ENCODE measurements at places on chromosomes 4 and X.

DNA sequence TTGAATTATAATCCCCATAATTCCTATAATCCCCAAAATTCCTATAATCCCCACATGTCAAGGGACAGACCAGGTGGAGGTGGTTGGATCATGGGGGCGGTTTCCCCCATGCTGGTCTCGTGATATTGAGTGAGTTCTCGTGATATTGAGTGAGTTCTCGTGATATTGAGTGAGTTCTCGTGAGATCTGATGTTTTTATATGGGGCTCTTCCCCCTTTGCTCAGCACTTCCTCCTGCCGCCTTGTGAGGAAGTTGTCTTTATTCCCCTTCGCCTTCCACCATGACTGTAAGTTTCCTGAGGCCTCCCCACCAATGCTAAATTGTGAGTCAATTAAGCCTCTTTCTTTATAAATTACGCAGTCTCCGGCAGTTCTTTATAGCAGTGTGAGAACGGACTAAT lies 36.6 kb upstream of the GPR78 start:
- no peak for DNase-seq

DNA sequence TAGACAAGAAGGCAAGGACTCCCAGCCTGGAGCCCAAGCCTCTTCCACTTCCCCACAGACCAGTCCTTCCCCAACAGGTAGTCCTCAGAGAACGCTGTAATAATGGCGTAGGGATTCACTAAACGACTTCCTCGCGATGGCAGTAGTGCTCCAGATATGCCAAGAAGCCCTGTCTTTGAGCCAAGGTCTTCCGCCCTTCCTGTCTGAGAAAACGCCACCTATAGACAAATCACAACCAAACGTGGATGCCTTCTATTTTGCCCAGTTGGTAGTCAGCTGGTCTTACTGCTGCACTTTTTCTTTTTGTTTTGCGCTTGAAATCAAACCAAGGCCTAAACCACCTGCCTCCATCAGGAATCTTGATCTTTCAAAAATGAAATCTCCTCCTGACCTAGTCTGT lies 203.3 kb downstream of the OR13H1 start:
- no peak for DNase-seq

- no peak for DNase-seq
Measured at GRCh38 chrX:83512111-83512510, 4.0 kb downstream of the POU3F4 start.

DNA sequence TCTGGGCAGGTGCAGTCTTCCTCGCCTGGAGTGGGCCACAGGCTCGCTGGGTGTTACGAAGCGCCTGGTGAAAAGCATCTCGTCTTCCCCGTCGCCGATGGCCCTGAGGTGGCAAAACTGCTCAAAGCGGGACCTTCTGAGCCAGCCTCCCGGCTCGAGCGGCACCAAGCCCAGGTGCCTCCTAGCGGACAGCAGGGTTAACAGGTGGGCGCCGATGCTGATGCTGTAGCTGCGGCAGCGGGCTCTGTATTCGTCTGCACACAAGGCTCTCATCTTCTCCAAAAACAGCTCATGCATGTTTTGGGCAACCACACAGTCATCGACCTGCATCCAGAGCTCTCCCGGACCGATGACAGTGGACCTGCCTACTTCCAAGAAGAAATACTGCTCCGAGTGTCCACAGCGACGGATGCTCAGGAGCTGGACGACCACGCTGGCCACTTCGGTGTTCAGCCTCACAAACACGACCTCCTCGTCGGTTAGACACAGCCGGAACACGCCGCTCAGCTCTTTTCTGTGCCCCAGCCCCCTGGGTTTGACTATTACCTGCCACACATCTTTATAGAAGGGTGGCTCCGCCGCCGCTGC lies 1.2 kb downstream of the IRS4 start:
- no peak for DNase-seq

- DNase-seq, result no peak
Measured at GRCh38 chr4:110854021-110854678, 231.3 kb upstream of the PITX2 start.

GRCh38 chrX:331151-331824 lies 12.7 kb upstream of the GTPBP6 start:
- DNase-seq, result no peak

DNA sequence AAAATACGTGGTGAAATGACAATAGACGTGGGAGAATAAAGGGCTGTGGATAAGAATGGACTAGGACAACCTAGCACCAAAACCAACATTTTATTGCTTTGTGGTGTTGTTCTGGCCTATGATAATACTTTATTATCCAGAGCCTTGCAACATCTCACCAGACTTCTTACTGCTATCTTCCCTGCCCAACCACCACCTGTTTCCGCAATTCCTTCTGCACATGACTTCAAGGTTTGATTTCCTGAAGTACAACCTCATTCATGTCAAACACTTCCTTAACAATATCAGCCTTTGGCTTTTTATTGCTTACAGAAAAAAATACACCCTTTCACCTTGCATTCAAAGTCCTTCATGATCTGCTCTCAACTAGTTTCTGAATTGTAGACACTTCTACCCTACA lies 84.8 kb downstream of the RTL3 start:
- no peak for DNase-seq

DNA sequence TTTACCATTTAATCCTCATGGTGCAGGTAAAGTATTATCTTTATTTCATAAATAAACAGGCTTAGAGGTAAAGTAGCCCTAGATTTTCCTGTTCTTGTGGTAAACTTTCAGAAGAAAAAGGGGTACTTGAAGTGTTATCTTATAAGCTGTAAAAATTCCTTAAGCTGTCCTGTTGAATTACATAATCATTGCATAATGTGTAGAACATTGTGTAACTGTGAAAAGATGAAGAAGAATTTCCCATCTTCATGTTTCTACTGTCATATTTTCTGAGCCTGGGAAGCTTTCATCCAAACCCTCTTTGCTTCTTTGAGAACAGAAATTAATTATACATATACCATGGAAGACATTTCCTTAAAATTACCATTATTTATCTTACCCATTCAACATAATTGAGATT lies 90.5 kb downstream of the ELOVL6 start:
- DNase-seq, result no peak

GRCh38 chr4:84498935-84499623 lies at the start of gene NKX6-1:
TSS of gene NKX6-1 (minus strand) at chr4:84499292. CDS start at chr4:84498228, 1,064 bp downstream.
- no peak for DNase-seq

DNA sequence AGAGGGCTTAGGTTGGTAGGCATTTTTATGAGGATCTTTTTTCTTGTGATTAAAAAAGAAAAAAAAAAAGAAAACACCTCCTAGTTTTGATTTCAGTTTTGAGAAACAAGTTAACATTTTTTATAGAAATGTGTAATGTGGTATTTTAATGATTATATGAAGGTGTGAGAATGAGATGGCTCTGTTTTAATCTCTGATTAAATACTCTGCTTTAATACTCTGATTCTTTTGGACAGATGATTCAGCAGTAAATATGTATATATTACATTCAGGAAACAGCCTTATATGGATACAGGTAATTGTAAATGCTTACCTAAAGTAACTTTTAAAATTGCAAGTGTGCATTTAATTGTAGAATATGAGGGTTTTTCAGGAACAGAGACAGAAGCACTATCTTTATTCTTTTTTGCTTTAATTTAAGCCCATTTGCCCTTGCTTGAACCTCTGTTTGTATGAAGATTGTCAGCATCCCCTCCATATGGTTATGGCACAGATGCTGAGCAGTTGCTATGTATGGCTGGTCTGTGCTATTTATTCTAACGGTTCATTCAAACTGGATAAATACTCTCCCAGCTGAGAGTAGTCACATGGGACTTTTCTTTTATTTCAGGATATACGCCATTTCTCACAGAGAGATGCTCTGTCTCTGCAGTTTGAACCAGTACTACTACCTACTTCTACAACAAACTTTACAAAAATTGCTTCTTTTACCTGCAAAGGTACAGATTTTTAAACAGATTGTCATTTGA lies 101.0 kb upstream of the TLR2 start:
- DNase-seq, result no peak

DNA sequence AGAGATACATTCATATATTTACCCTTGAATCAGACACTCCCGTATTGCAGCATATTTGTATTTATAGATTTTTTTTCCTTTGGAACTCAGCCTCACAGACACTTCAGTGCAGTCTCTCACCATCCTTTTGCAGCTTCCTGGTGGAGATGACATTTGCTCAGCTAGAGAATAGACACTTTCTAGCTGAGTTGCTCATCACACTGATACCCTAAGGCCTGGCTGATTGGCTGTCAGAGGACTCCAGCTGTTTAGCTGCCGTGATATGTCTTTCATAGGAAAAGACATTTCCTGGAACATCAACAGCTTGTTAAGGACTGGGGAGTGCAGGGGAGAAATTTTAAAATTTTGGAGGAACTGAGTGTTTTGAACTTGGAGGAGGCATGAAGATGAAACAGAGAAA lies 429.6 kb downstream of the SMARCA1 start:
- DNase-seq, result no peak

DNA sequence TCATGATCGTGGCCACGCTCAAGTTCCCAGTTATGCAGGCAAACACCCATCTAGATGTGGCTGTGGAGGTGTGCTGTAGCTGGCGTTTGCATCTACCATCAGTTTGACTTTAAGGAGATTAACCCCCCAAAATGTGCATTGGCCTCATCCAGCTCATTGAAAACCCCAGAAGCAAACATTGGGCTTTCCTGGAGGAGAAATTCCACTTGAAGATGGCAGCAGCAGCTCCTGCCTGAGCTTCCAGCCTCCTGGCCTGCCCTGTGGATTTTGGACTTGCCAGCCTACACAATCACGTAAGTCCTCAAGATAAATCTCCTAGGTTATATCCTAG lies 30.2 kb upstream of the SLC25A6 start:
- no peak for DNase-seq

DNA sequence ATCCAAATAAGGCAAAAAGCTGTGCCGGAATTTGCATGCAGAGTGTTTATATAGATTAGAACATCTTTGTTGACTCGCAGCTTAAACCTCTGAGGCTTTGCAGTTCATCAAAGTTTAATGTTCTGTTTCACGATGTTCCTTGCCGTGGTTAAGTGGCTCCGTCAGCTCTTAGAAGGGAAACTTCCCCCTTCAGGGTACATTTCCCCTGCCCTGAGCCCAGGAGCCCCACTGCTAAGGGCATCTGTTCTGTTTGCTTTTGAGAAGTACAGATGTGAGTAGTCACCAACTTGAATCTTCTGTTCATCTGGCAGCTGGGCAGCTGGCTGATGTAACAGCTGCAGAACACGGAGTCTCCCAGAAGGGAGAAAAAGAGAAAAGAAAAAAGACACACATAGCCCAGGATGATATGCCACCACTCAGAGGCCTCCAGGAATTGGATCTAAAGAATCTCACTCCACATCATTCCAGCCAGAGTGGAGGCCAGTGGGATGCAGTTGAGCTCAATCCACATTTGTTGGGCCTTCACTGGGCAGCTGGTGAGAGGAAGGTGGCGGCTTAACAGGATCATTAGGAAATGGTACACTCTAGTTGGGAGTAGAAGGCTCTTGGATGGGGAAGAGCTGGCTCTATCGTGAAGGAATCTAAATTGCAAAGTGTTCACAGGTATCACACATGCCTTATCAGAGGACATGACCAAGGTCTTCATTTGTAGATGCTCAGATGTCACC lies 178.7 kb upstream of the RBPJ start:
- peak; percentile 14 for DNase-seq

GRCh38 chr4:41438931-41439297 lies 99.0 kb upstream of the LIMCH1 start:
- DNase-seq, result no peak

- DNase-seq, result no peak
Measured at GRCh38 chrX:29225670-29226069, 638.4 kb downstream of the IL1RAPL1 start.

DNA sequence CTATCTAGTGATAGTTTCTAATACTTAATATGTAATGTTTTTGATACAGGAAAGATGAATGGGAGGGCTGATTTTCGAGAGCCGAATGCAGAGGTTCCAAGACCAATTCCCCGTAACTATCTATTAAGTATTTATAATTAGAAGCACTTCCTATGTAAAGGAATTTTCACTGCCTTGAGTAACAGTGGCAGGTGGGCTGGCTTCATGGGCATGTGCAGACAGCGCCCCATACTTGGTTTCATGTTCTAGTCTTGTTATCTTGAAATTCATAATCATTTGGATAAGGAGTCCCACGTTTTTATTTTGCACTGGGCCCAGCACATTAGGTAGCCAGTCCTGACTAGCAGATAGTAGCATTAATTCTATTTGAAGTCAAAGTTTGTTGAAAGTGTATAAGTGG lies 1.7 kb downstream of the OCIAD1 start:
- no peak for DNase-seq

DNA sequence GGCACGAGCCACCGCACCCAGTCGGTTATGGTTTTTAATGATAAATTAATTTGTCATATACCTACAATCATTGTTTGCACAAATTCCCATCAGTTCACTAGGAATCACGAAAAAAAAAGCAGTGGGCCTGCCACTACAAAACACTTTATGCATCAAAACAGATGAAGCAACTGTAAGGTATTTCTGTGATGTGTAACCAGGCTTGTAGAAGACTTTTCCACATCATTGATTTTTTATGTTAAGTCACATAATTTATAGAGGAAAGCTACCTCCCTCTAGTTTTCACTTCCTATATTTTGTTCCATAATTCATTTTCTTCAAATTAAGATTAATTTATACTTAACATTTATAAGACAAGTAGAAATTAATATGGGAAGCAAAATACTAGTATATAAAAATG lies 6.7 kb upstream of the FAM200B start:
- DNase-seq, result no peak

DNA sequence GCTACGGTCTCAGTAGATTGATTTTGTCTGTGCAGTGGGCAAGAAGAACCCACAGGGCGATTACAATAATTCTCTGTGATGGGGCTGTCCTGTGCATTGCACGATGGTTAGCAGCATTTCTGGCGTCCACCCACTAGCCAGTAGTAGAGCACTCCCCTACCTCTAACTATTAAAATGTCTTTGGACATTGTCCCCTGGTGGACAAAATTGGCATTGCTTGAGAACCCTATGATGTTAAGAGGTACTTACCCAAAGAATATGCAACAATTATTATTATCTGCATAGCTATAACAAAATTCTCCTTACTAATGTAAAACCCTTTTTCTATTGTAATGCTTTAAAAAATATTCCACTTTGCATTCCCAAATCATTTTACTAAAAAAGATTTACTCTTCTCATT lies 109.5 kb upstream of the VCX3A start:
- no peak for DNase-seq

DNA sequence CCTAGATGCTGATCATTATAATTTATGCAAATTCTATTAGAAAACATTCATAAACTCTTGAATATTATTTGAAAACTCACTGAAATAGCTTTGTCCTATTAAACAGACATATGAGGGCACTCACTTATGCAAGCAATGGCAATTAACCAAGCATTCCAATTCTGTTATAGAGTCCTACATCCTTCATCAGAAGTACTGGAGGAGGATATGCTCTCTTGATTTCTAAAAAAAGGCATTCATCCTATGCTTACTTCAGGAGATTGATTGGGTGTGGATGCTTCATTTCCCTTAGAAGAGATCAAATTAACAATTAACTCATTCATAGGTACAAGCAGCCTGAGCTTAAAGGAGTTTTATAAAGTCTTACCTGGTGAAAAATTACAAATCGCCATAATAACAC lies 1317.2 kb downstream of the PCDH7 start:
- no peak for DNase-seq

DNA sequence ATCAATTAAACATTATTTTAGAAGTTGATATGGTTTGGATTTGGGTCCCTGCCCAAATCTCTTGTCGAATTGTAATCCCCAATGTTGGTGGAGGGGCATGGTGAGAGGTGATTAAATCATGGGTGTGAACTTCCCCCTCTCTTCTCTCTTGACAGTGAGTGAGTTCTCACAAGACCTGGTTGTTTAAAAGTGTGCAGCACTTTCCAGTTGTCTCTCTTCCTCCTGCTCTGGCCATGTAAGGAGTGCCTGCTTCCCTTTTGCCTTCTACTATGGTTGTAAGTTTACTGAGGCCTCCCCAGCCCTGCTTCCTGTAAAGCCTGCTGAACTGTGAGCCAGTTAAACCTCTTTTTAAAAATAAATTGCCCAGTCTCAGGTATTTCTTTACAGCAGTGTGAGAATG lies 141.4 kb downstream of the GALNTL6 start:
- no peak for DNase-seq

All from CD4-positive, alpha-beta T cell treated with Interleukin-4 for 4 hours (primary cell).